ENCODE measurements at places on chromosomes 3 and 15.

- no peak for DNase-seq
These were observed 1.1 kb downstream of the PAK6 start for GRCh38 chr15:40239693-40240618.

DNA sequence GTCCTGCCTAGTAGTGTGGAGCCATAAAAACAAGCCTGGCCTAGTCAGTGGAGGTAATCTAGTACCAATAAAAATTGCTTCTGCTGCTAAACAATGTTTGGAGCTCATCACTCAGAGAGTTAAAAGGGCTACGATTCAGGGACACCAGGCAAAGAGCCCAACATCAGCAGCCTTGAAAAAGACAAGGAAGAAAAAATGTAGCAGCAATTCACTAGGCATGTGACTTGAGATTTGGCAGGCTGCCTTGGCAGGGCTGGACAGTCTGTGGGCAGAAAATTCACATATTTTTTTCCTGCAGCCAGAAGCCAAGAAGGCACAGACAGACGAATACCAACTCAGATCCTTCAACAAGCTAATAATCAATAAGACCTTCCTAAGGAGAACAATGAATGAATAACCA is 47.2 kb downstream of the IGSF11 start:
- peak; percentile 90 for DNase-seq

DNA sequence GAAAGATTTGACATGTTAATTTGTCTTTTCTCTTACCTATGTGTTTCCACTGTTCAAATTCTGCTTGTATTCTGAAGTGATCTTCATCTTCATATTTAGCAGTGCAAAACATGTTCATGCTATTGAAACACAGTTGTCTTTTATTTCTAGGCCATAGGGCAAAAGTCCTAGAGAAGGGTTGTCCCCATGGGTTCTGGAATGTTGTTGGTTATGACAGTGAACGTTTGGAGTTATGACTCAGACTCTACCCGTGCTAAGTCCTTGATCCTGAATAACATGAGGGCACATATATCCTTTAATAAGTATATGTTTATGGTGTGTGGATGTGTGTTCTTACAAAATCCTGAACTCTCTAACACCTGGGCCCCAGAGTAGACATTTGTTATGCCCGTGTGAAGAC is 23.0 kb upstream of the ARPP21 start:
- no peak for DNase-seq

GRCh38 chr15:78050826-78051225 is 26.7 kb downstream of the TBC1D2B start:
- no peak for DNase-seq

DNA sequence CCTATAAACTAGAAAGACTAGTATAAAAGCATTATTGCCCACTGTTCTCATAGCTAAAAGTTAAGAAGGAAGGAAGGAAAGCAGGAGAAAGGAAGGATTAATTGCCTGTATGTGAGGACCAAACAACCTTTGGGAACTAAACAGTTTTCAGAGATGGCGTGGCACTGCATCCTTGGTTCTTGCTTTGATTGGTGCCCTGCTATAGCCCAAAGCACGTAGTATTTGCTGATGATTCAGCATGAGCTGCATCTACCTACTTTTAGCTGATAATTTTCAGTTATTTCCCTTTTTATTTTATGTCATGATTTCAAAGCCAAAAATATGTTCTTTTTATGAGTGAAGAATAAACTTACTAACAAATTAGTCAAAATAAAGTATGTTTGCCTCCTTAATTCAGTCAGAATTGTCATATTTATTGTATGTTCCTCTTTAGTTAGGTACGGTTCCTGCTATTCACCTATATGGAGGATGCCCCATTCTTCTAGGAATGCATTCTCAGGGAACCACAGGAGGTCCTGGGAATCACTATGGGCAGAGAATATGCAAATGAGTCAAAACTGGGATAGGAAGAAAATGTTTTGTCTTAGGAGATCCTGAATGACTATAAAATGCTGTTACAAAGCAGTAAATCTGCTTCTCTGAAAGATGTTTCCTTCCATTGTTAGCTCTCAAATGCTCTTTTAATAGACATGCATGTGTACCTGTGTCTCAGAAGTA is 65.4 kb upstream of the THSD4 start:
- no peak for DNase-seq

DNA sequence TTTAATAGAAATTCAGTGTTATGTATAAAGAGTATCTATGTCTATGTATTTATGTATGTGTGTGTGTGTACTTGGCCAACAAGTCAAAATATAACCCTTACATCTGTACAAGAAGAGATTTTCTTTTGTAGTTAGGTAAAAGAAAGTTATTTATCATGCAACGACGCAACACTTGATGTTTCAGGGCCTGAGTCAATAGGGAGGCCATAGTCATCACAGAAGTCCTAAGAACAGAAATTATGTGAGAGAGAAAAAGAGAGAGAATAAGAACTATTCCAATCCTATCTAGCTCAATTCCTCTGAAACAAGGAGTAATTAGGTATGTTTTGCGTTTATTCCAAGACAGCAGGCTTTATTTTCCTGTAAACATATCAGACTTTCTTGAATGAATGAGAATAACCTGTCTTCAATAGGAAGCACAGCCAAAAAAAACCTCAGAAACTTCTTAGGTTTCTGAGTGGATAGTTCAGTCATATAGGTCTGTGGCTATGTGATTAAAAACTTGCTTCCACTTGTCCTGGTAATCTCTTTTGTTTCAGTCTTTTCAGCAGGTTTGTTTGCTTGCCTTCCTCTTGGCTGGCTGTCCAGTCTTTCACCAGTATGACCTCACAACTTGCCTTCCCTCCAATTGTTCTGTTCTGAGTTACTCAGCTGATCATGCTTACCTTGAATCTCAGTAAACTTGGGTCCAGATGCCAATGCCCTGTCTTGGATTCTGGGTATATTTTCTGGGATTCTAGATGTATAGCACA is 382.4 kb upstream of the GBE1 start:
- no peak for DNase-seq

DNA sequence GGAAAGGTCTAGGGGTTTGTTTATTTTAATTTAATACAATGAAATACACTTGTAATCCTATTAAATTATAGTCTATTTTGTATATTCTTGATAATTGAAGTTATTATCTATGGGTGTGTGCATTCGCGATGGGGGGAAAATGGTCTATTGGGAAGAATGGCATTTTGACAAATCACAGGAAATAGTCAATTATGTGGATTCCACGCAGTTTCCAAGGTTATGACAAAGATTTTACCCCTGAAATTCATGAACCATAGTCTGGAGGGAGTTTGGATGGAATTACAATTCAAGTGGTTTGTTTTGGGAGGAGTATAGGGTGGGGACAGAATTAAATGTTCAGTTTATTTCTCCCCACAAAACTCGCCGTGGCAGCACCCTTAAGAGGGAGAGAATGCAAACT is 66.5 kb downstream of the RBMS3 start:
- no peak for DNase-seq

DNA sequence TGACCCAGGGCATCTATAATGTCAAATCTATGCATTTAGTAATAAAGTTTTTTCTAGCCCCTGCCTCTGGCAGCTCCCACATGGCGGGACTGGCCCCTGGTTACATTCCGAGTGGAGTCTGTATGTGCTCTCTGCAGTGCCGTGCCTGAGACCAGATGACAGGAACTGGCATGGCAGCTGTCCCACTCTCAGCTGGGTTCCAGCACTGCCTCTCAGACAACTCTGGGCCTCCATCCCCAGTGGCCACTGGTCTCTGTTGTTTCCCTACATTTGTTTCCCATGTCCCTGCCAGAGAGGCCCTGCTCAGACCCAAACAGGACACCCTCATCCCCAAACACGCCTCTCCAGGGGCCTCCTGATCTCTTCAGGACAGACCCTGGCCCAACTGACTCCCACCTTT is 109.3 kb downstream of the OCA2 start:
- DNase-seq: no peak

DNA sequence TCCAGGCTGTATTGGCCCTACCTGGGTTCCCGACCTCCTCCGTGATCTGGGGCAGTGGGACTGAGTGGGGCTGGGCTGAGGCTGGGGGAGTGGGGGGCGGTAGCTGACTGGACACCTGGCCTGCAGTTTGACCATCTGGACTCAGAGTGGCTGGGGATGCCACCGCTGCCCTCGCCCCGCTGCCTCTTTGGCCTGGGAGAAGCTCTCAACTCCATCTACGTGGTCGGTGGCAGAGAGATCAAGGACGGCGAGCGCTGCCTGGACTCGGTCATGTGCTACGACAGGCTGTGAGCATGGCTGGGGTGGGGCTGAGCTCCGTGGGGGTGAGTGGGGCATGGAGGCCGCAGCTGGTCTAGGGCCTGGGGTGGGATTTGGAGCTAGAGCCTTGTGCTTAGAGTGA is 2.7 kb downstream of the KLHL40 start:
- no peak for DNase-seq

- DNase-seq: no peak
These were observed 52.3 kb upstream of the CGNL1 start for GRCh38 chr15:57323806-57324589.

- DNase-seq: peak; percentile 77
These were observed 21.6 kb downstream of the SNX33 start for GRCh38 chr15:75669191-75669878.

GRCh38 chr3:108387063-108387462 is 90.7 kb downstream of the HHLA2 start:
- DNase-seq: no peak

DNA sequence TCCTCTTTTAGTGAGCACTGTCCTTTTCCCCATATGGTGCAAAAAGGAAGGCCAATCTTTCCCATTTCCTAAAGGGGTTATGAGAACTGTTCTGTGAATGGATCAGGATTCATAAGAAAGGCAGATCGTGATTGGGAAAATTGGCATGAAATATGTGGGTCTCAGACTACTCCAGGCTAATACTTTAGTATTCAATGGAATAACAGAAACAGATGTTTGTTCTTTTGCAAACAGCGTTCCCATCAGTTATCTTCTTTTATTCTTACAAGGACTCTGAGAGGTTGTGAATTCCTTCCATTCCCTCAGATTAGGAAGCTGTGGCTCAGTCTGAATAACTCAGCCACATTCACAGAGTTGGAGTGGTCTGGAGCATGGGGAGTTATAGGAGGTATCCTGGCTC is 51.3 kb upstream of the MTMR10 start:
- no peak for DNase-seq

GRCh38 chr3:39668420-39668819 is 141.0 kb upstream of the MYRIP start:
- DNase-seq: no peak

DNA sequence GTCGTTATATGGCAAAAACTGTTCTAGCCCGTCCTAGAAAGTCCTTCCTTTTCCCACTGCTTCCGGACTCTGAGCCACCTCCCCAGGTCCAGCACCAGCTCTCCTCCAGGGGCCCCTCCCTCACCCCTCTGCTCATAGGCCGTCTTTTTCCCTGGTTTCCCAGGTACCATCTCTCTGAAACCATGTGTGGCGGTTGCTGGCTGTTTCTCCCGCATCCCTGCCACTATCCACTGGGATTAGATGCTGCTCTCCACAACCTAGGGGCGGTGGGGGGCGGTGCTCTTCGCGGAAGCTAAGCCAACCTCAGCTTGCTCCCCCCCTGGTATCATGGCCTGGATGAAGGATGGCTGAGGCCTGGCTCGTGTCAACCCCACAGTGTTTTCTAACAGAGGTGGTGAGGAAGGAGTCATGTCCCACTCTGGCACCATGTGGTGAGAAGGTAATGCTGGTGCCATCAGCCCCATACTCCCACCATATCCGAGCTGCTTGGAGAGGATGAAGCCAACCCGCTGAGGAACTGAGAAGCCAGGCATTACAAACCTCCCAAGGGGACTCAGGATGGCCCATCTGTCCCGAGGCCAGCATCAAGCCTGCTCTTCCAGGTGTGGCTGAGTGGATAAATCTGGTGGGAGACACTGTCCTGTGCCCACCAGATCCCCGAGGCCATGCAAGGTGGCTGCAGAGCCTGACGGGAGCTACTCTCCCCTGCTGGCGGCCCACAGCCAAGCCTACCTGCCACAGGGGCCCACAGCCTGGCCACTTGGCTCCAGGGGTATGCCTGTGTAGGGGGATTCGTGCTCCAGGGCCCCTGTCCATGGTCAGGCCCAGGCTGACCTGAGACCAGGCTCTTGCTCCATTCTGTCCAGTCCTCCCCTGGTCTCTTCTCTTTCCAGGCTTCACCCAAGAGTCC is 27.9 kb upstream of the SLC41A3 start:
- DNase-seq: peak; percentile 49
